ENCODE measurements at places on chromosomes 13 and 19. TPM values are rescaled to one million over a fixed set of nuclear protein-coding genes. Genes with fewer than 3 reads are reported as not detected.

GRCh38 chr13:63983366-63983765, 2567.7 kb upstream of the PCDH20 start:
- H3K27me3 ChIP-seq: no peaks in the 10 kb centered on the region
- H3K4me3 ChIP-seq: no peak overlapping the region
- no peak for DNase-seq
- no peaks in the 10 kb centered on the region for H3K36me3 ChIP-seq
- H3K27ac ChIP-seq: no peak overlapping the region

GRCh38 chr19:3698974-3699740, 1.1 kb downstream of the PIP5K1C start:
- H3K4me1 ChIP-seq: no peaks in the 10 kb centered on the region
- peak overlapping the region; percentile 68 for H3K4me3 ChIP-seq
- no peak overlapping the region for H3K27ac ChIP-seq
- no peak for DNase-seq

- H3K36me3 ChIP-seq: no peaks in the 10 kb centered on the region
- no peaks in the 10 kb centered on the region for H3K27me3 ChIP-seq
- H3K27ac ChIP-seq: no peak overlapping the region
- H3K4me3 ChIP-seq: no peak overlapping the region
- no peak for DNase-seq
- H3K4me1 ChIP-seq: no peaks in the 10 kb centered on the region
Measured at GRCh38 chr13:32893176-32893575, 123.0 kb upstream of the KL start.

DNA sequence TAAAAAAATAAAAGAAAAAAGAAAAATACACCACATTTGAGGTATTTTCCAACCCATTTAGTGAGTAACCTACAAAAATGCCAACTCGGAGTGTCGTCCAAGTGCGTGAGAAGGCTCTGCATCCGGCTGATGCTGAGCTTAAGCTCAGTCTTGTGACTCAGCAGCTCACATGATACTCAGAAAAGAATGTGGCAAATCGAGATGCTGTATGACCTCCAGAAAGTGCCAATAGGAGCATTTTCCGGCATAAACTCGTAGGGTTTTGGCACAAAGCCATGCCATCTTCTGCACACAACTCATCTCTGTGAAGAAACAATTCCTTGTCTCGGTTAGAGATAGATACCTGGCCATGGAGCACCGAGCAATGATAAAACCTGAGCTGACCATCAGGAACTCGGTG, 58.5 kb downstream of the TRPM4 start:
- H3K4me3 ChIP-seq: no peak overlapping the region
- H3K27ac ChIP-seq: no peak overlapping the region
- no peaks in the 10 kb centered on the region for H3K27me3 ChIP-seq
- H3K36me3 ChIP-seq: no peaks in the 10 kb centered on the region

The ZIM2 gene
- 8.9 TPM for total RNA-seq

Data from SJCRH30 (cell line).